ENCODE measurements at places on chromosomes 16 and 17.

- no peak for DNase-seq
Measured at GRCh38 chr16:15690296-15690695, 40.3 kb downstream of the NDE1 start.

DNA sequence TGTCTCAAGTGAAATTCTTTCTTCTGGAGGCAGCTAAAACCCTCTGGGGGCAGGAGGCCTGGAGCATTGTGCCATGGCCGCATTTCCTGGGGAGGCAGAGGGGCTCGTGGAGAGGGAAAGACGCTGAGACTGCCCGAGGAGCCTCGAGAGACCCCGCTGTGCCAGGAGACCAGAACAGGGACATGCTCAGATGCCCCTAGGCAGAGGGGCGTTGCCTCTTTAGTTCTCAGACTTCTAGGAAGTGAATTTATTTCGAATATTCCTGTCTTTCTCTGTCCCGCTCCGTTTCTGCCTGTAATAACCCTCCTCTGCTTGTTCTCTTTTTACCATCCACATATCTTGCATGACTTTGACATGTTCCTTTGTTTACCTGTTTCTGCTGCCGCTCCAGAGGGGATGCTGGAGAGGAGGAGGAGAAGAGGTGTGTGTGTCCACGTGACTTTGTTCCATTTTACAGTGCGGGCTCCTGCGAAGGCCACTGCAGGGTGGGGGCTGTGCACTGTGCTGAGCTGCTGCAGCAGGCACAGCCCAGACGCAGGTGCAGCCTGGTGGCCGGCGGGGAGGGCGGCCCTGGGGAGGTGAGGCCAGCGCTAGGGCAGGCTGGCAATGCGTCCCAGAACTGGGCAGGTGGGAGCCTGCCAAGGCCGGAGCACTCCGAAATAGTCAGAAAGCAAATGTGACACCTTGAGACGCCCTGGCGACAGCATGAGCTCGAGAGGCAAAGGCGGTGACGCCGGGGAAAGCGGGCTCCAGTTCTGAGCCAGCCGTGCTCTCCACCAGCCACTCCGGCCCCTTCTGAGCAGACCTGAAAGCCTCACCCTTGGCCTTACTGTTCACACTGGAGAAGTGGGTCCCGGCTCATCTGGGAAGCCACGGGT is 29.9 kb downstream of the CIBAR2 start:
- DNase-seq = peak; percentile 42

DNA sequence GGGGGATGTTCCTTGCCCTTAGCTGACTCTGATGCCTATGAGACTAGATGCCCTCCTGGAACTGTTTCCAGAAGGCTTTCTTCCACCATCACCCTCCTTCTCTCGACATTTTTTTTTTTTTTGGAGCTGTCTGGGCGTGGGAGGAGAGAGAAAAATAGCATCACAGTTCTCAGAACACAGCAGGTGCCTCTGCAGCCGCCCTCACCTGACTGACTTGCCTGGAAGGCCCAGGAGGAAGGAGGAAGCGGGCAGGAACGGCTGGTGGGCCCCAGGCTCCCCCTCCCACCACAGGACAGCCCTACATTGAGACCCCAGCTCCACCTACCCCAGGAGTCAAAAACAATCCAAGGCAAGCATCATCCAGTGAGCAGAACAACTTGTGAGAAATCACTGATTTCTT is 20.3 kb upstream of the CACNG5 start:
- no peak for DNase-seq

- no peak for DNase-seq
Measured at GRCh38 chr17:77906377-77906871, 52.1 kb upstream of the TNRC6C start.

DNA sequence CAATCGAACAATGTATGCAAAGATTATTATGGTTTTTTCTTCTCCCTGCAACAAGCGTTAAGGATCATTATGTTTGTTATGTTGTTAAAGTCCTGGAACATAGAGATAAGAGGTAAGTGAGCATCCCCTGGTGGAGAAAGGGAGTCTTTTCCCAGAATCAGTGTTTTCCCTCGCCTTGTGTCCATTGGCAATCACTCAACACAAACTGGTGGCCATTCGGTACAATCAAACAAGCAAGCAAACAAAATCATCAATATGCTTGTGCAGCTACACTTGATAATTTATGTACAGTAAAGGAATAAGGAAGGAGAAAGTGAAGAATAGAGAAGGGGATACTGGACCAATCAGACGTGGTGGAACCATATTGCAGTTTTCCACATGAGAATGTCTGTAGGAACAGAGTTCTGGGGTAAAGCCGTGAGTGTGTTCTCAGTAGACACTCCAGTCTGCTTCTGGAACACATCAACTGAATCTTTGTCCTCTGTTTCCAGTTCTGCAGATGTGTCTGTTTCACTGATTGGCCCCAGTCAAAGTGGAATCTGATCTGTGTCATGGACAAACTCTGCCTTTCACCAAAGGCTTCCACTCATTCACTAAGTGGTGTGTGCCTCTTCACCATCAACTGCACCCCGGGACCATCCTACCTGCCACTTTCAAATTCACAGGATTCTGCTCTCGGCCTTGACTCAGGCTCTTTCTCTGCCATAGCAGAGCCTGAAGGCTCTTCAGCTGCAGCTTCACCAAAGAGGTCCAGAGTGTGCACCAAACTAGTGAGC is 169.5 kb downstream of the AHSP start:
- peak; percentile 42 for DNase-seq

DNA sequence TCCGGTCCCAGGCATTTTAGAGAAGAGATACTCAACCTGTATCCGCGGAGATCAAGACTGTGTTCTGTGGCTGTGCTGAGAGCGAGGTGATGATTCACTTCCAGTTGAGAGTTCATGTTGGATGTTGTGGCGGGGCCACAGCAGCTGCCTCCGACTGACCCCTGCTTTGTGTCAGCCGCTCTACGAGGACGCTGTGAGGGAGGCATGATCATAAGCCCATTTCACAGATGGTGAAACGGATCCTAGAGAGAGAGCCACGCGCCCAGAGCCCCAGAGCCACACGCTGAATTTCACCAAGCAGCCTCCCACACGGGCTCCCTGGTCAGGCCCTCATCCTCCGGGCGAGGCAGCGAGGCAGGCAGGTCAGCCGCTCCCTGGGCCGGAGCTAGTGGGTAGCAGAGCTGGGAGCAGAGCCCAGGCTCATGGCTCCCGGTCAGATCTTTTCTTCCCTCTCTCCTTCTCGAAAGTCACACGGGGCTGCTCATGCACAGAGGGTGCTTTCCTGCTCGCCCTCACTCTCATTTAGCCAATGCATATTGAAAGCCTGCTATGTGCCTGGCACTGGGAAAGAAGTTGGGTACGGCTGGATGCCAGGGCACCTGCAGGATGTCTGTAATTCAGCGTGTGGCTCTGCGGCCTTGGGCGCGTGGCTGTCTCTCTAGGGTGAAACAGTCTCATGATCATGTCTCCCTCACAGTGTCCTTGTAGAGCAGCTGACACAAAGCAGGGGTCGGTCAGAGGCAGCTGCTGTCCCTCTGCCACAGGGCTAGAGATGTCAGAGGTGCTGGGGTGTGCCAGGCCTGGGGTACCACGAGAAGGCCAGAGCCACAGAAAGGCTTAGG is 155.6 kb upstream of the CHMP6 start:
- DNase-seq = no peak

DNA sequence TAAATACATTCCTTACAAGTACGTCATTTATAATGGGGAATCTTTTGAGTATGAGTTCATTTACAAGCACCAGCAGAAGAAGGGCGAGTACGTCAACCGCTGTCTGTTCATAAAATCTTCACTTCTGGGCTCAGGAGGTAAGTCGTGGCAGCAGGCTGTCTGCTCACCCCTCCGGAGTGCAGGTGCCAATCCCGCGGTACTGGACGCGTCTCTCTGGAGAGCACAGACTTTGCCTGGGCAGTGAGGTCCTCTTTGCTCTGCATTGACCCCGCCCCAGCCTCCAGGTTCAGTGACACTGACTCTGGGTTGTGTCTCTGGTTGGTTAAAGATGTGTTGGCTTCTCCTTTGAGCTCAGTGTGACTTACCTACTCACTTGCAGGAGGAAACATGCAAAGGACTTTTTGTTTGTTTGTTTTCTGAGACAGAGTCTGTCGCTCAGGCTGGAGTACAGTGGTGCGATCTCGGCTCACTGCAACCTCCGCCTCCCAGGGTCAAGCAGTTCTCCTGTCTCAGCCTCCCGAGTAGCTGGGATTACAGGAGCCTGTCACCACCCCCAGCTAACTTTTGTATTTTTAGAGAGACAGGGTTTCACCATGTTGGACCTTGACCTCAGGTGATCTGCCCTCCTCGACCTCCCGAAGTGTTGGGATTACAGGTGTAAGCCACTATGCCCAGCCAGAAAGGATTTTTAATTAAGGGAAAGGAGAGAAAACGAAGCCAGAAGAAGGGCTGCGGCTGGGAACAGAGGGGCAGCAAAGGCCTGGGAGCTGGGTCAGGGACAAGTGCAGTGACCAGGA is 31.2 kb downstream of the RNF213 start:
- no peak for DNase-seq

DNA sequence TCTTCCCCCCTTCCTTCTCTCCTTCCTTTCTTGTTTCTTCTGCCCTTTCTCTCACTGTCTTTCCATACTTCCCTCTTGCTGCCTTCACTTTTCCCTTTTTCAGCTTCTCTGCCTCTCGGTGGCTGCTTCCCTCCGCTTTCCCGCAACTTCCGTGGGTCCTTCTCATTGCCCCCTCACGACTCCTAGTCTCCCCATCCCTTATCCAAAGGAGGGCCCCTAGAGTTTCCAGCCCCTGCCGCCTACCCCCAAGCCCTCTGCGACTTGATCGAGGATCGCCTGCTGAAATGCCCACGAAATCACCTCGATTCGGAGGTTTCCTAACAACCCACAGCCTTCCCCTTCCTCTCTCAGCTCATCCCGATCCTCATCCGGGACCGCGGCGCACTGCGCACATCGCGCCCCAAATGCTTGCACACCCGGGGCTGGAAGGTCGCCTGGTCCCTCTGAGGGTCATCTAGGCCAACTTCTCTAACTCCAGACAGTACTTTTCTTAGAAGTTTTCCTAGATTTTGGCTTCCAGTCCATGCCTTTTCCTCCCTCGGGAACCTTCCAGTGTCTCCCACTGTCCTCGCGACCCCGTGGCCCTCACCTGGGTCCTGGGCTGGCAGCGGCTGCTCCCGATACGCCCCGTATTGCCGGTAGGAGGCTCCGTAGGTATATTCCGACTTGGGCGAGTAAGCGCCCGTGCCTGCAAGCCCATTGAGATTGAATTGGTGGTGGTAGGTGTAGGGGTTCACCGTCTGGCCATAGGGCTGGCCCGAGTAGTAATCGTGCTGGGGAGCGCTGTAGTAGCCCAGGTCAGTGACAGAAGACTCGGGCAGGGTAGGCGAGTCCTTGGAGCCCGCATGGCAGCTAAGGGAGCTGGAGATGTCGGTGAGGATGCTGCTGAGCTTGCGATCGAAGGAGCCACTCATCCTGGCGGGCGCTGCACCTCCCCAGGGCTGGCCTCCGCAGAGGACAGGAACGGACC is 654 bp downstream of the DLX3 start:
- DNase-seq = peak; percentile 33

DNA sequence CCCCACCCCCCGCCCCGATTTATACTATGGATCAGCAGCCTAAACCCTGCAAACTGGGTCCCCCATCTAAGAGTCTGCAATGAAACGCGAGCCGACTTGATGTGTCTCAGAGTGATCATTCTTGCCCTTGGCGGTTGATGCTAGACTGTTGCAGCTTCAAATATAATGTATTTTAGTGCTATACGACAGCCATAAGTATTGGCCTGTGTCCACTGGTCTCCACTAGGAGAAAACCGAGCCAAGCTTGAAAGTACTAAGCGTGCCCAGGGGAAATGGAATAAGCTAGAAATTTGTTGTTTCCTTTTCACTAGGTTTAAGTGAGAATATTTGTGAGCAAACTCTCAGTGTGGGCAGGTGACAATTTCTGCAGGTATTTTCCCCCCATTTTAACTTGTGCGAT is 711.2 kb downstream of the MAF start:
- no peak for DNase-seq

GRCh38 chr17:67867591-67867990 is 42.3 kb downstream of the BPTF start:
- DNase-seq = no peak

GRCh38 chr17:65902831-65903522 is 289.0 kb downstream of the CEP112 start:
- DNase-seq = no peak

GRCh38 chr17:44970136-44970741 is 2.1 kb upstream of the C1QL1 start:
- no peak for DNase-seq

GRCh38 chr17:49549311-49549605 is 26.4 kb upstream of the NXPH3 start:
- DNase-seq = no peak

DNA sequence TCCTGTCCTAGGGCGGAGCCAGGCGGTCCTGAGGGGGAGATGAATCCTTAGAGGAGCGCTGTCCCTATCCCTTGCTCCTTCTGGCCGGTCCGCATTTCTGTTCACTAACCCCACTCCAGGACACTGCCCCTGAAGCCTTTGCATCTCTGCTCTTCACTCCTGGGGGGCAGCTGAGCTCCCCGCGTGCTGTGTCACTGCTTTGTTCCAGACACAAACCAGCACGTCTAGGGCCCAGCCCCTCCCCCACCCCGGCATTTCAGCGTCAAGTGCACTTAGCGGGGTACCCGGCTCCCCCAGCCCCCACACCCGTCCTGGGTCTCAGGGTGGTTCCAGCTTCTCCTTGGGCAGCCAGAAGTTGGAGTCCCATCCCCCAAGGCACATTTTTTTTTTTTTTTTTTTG is 8.9 kb downstream of the CORO6 start:
- DNase-seq = no peak

- DNase-seq = no peak
Measured at GRCh38 chr17:42411361-42411760, 11.7 kb downstream of the CAVIN1 start.

GRCh38 chr16:90015586-90016338 is 3.5 kb downstream of the DBNDD1 start:
- DNase-seq = no peak

- DNase-seq = no peak
Measured at GRCh38 chr17:77095461-77095860, 45.3 kb upstream of the SEC14L1 start.

DNA sequence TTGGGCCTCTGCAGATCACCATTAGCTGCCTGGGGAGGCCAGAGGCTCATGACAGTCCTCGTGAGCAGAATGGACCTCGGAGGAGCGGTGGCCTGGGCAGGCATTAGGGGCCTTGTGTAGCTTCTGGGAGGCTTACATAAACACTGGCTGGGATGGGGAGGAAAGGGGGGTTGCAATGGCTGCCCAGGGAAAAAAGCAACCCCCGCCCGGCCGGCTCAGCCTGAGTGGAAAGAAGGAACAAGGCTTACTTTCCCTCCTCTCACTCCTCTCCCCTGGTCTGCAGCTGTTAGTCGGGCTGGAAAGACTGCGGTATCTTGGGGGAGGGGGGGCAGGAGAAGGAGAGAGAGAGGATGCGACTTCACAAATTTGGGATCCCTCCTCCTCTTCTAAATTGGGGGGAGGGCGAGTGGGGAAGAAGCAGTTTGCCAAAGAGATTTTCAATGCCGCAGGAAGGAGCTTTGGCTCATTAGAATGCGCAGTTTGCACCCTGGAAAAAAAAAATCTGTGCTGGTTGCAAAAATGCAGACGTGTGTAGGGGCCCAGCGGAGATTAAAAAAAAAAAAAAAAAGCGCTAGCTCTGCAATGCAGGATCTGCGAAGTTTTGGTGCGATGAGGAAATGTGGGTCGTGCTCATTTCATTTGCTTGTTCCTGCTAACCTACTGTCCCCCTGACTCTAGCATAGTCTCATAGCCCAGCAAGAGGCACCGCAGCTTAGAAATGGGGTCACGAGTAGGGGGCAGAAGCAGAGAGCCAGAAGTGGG is 6.6 kb upstream of the NR1D1 start:
- DNase-seq = no peak

- no peak for DNase-seq
Measured at GRCh38 chr16:4285167-4285566, 12.3 kb upstream of the TFAP4 start.

GRCh38 chr17:37483311-37484039 is 6.2 kb upstream of the DUSP14 start:
- DNase-seq = no peak
